ENCODE measurements at places on chromosomes 7 and 10. TPM values are rescaled to one million over a fixed set of nuclear protein-coding genes. Genes with fewer than 3 reads are reported as not detected.

- H3K4me1 ChIP-seq, result peaks cover 25% of the 10 kb centered on the region
- DNase-seq, result no peak
- H3K27ac ChIP-seq, result no peak overlapping the region
- H3K36me3 ChIP-seq, result no peaks in the 10 kb centered on the region
- no peak overlapping the region for H3K4me3 ChIP-seq
Observed at GRCh38 chr10:34169131-34169530, 646.0 kb downstream of the PARD3 start.

DNA sequence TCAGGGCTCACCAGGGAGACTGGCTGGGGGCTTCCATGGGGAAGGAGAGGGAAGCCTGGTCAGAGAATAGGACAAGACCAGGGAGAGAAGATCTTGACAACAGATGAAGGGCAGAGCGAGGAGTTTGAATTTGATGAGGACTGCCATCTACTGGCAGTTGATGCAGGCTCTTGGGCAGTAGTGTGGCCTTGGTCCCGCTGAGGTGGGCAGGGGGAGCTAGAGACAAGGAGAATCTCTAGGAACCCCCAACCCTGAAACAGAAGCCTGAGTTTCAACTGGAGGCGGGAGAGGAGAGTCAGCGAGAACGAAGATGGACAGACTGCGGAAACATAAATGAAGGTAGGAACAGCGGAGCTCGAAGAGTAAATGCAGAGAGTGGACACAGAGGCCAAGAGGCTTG, 81.0 kb downstream of the PPP1R3C start:
- peaks cover 7% of the 10 kb centered on the region for H3K4me1 ChIP-seq
- H3K36me3 ChIP-seq, result no peaks in the 10 kb centered on the region
- peaks cover 3% of the 10 kb centered on the region for H3K27me3 ChIP-seq
- H3K4me3 ChIP-seq, result no peak overlapping the region
- peak; percentile 55 for DNase-seq

- H3K27ac ChIP-seq, result peak overlapping the region; percentile 77
- H3K27me3 ChIP-seq, result peaks cover 25% of the 10 kb centered on the region
- peak overlapping the region; percentile 89 for H3K4me3 ChIP-seq
- no peaks in the 10 kb centered on the region for H3K36me3 ChIP-seq
Observed at GRCh38 chr10:21515361-21516241, 9.9 kb downstream of the SKIDA1 start.

GRCh38 chr7:118855290-118855689, 630.8 kb downstream of the ANKRD7 start:
- H3K4me1 ChIP-seq, result no peaks in the 10 kb centered on the region
- peaks cover 1% of the 10 kb centered on the region for H3K27me3 ChIP-seq
- H3K36me3 ChIP-seq, result no peaks in the 10 kb centered on the region
- H3K27ac ChIP-seq, result no peak overlapping the region

DNA sequence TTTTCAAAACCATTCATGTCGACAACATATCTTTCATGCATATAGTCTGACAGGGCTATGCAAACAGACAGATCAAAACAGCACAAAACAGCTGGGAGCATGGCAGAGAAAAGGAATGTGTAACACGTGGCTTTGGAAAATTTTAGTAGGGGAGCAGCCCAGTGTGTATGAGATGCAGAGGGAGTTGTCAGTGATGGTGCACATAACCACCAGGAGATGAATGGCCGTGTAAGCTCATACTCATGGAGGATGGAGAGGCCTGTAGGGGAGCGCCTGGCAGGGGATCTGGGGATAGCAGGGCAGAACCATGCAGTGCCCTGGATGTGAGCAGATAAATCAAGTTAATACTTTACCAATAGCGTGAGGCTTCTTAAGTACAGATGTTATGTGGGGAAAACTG, 45.7 kb downstream of the RHOBTB1 start:
- H3K4me3 ChIP-seq, result no peak overlapping the region
- H3K27me3 ChIP-seq, result no peaks in the 10 kb centered on the region
- no peaks in the 10 kb centered on the region for H3K4me1 ChIP-seq
- DNase-seq, result no peak

DNA sequence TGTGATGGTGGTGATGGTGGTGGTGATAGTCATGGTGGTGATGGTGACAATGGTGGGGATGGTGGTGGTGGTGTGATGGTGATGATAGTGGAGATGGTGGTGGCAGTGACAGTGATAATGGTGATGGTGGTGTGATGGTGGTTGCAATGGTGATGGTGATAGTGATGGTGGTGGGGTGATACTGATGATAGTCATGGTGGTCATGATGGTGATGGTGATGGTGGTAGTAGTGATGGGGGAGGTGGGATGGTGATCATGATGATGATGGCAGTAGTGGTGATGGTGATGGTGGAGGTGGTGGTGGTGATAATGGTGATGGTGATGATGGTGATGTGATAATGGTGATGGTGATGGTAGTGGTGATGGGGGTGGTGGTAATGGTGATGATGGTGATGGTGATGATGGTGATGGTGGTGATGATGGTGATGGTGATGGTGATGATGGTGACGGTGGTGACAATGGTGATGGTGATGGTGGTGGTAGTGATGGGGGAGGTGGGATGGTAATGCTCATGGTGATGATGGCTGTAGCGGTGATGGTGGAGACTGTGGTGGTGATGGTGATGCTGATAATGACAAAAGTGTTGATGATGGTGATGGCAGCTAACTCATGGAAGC, 4.7 kb upstream of the PWWP2B start:
- peaks cover 5% of the 10 kb centered on the region for H3K27me3 ChIP-seq

GRCh38 chr7:74176555-74176954, 2.4 kb downstream of the EIF4H start:
- DNase-seq, result no peak
- peaks cover 11% of the 10 kb centered on the region for H3K27me3 ChIP-seq
- H3K4me1 ChIP-seq, result peaks cover 17% of the 10 kb centered on the region
- no peaks in the 10 kb centered on the region for H3K36me3 ChIP-seq

GRCh38 chr7:141123522-141123921, 49.7 kb downstream of the TMEM178B start:
- H3K36me3 ChIP-seq, result peaks cover 4% of the 10 kb centered on the region
- no peak overlapping the region for H3K27ac ChIP-seq
- no peak overlapping the region for H3K4me3 ChIP-seq
- no peaks in the 10 kb centered on the region for H3K27me3 ChIP-seq
- peaks cover under 1% of the 10 kb centered on the region for H3K4me1 ChIP-seq

- H3K36me3 ChIP-seq, result no peaks in the 10 kb centered on the region
- H3K4me1 ChIP-seq, result no peaks in the 10 kb centered on the region
- no peak for DNase-seq
- H3K27ac ChIP-seq, result no peak overlapping the region
- no peak overlapping the region for H3K4me3 ChIP-seq
Observed at GRCh38 chr10:109740436-109740835, 182.9 kb downstream of the XPNPEP1 start.

GRCh38 chr7:5528071-5528814, 104.6 kb upstream of the TNRC18 start:
- no peak for DNase-seq
- peaks cover 50% of the 10 kb centered on the region for H3K27me3 ChIP-seq
- peak overlapping the region; percentile 94 for H3K27ac ChIP-seq
- peak overlapping the region; percentile 99 for H3K4me3 ChIP-seq

DNA sequence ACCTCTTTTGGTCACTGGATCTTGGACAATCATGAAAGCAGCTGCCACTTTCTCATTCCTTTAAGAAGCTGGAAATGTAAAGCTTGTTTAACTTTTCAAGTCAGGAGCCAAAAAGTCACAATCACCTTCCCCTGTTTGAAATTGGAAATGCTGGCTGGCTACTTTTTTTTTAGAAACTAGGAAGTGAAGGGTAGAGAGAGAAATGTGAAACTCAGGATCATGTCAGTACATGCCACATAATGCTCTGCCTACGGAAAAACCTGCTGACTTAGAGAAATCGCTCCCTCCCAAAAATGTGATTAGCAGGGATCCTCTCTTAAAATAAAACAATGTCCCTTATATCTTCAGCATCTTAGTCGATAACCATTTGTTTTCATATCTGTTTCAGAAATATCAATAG, 188.4 kb upstream of the C7orf33 start:
- no peak for DNase-seq
- H3K36me3 ChIP-seq, result no peaks in the 10 kb centered on the region
- no peak overlapping the region for H3K4me3 ChIP-seq

GRCh38 chr7:130349911-130350782, 5.5 kb downstream of the CPA5 start:
- peaks cover 5% of the 10 kb centered on the region for H3K27me3 ChIP-seq
- H3K4me3 ChIP-seq, result peak overlapping the region; percentile 18
- peaks cover 25% of the 10 kb centered on the region for H3K4me1 ChIP-seq
- H3K27ac ChIP-seq, result peak overlapping the region; percentile 85

GRCh38 chr7:131401194-131401593, 73.5 kb downstream of the MKLN1 start:
- H3K36me3 ChIP-seq, result peaks cover 30% of the 10 kb centered on the region
- H3K27ac ChIP-seq, result no peak overlapping the region
- H3K4me1 ChIP-seq, result no peaks in the 10 kb centered on the region
- DNase-seq, result no peak

GRCh38 chr10:88979153-88979562, 11.4 kb upstream of the FAS start:
- no peaks in the 10 kb centered on the region for H3K36me3 ChIP-seq
- no peaks in the 10 kb centered on the region for H3K4me1 ChIP-seq
- no peak overlapping the region for H3K27ac ChIP-seq
- H3K27me3 ChIP-seq, result no peaks in the 10 kb centered on the region

DNA sequence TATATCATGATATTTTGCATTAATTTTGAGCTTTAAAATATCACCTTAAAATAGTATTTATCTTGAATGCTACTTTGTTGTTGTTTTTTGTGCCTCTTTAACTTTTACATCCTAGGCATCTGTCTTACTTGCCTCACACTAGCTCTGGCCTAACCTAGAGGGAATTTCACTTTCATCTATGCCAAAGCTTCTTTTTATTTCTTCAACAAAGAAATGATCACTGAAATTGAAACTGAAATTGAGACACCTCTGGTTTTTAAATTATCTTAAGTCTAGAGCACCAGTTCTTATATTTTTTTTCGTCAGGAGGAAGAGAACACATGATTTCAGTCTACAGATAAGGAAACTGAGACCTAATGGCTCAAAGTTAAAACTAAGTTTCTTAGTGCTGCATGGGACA, 3.5 kb upstream of the SCIN start:
- H3K4me3 ChIP-seq, result no peak overlapping the region
- no peaks in the 10 kb centered on the region for H3K36me3 ChIP-seq
- H3K4me1 ChIP-seq, result no peaks in the 10 kb centered on the region
- peaks cover 12% of the 10 kb centered on the region for H3K27me3 ChIP-seq

- DNase-seq, result no peak
- H3K27me3 ChIP-seq, result peaks cover 5% of the 10 kb centered on the region
- H3K4me1 ChIP-seq, result no peaks in the 10 kb centered on the region
Observed at GRCh38 chr7:156461881-156462665, 178.5 kb upstream of the RNF32 start.

DNA sequence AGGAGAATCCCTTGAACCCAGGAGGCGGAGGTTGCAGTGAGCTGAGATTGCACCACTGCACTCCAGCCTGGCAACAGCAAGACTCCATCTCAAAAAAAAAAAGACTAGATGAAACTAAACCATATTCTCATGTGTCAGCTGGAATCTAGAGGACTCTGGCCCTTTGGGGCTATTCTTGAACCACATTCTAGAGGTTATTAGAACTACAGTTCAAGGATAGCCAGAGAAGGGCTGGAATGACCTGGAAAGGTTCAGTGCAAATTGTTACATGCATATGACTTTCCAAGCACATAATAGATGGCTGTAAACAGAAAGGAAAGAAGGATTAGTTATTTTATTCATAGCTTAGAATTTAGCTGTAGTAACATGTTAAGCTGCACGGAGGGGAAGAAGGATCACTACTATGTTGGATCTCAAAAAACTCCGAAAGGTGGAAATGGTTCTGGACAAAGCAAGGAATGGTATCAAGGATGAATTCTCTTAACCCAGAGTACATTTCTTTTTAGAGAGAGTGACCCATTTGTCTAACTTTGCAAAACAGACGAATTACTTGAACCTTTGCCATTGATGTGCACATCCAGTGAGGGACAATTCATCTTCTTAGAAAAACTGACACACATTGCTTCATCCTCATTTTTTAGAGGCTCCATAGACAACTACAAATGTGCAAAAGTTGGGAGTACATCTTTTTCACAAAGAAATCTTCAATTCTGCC, 124.0 kb upstream of the SAMD8 start:
- no peaks in the 10 kb centered on the region for H3K36me3 ChIP-seq
- peaks cover 1% of the 10 kb centered on the region for H3K27me3 ChIP-seq
- H3K4me1 ChIP-seq, result peaks cover 5% of the 10 kb centered on the region
- DNase-seq, result no peak
- H3K4me3 ChIP-seq, result no peak overlapping the region
- no peak overlapping the region for H3K27ac ChIP-seq

DNA sequence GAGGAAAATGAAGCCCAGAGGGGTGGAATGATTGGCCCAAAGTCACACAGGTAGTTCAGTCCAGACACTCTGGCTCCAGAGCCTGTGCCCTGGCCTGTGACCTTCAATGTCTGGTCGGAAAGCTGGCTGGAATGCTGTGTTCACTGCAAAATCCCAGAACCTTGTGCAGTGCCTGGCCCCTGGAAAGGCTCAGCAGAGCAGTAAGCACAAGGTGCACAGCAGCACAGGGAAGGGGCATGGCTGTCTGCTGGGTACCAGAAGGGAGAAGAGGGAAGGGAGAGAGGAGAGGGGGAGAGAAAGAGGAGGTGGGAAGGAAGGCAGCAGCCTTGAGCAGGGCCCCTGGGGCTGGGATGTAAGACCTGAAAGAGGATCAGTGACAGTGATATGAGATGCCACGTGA, 28.4 kb upstream of the C10orf71 start:
- H3K36me3 ChIP-seq, result peaks cover 20% of the 10 kb centered on the region
- H3K4me1 ChIP-seq, result peaks cover 11% of the 10 kb centered on the region
- DNase-seq, result no peak
- no peak overlapping the region for H3K27ac ChIP-seq

DNA sequence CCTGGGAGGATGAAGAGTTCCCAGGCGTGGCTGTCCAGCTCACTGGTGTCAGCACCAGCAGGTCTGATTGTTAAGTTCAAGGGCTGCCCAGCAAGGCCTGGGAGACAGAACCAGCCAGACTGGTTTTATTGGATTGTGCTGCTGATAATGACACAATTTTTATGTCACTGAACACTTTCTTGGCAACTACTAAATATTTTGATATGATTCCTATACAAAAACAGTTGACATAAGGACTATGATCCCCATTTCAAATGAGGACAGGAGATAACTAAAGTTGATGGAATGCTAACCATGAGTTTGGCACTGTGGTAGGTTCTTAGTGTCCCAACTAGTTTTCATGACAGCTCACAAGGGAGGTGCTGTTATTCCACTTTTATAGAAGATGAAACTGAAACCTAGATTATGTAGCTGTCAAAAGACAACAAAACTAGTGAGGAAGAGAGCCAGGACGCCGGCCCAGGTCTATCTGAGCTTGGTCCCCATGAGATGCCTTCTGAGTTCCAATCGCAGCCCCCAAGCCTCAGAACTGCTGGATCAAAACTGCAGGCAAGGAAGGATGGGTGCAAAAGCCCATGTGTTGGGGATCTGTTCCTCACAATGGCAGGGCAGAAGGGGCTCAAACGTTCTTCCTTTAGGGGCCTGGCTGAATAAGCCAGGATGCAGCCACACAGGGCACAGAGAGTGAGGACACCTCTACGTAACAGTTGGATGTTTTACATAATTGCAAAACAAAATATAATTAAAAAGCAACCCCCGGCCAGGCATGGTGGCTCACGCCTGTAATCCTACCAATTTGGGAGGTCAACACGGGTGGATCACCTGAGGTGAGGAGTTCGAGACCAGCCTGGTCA, 52.8 kb downstream of the COBL start:
- no peak overlapping the region for H3K27ac ChIP-seq
- no peak overlapping the region for H3K4me3 ChIP-seq
- peaks cover 4% of the 10 kb centered on the region for H3K27me3 ChIP-seq
- H3K36me3 ChIP-seq, result no peaks in the 10 kb centered on the region
- no peak for DNase-seq
- H3K4me1 ChIP-seq, result no peaks in the 10 kb centered on the region

Gene ABCB1
- total RNA-seq, result 0.78 TPM

Gene CPA2
- not detected for total RNA-seq

Gene KCP
- total RNA-seq, result 2.2 TPM

Gene TMEM229A
- not detected for total RNA-seq

Gene SPAG6
- total RNA-seq, result not detected

Gene HMX2
- total RNA-seq, result not detected

Gene PNLIPRP3
- total RNA-seq, result not detected

Gene RAPGEF5
- 169 TPM for total RNA-seq

Gene ZPBP
- not detected for total RNA-seq

Measured in glutamatergic neuron (in vitro differentiated cells).